ENCODE measurements at places on chromosomes 1 and 21.

DNA sequence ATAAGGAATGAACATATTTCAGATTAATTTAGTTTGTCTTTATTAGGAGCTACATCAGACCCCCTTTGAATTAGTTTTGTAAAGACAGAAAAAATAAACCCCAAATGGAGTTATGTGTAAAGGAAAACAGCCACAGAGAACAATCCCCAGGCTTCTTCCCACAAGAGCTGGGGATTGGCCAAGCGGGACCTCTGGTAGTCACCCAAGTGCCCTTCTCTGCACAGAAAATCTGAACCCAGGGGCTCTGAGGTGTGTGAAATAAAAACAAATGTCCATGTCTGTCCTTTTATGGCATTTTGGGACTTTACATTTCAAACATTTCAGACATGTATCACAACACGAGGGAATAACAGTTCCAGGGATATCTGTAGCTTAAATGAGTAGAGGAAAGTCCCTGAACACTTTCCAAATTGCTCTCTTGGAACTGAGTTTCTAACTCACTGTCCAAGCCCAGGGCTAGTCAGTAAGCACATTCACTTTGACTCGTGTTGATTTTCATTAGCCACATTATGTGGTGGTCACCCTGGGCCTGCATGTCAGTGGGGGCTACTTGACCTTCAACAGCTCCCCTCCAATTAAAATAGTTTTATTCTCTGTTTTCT, 22.5 kb downstream of the DPT start:
- no peak for DNase-seq

DNA sequence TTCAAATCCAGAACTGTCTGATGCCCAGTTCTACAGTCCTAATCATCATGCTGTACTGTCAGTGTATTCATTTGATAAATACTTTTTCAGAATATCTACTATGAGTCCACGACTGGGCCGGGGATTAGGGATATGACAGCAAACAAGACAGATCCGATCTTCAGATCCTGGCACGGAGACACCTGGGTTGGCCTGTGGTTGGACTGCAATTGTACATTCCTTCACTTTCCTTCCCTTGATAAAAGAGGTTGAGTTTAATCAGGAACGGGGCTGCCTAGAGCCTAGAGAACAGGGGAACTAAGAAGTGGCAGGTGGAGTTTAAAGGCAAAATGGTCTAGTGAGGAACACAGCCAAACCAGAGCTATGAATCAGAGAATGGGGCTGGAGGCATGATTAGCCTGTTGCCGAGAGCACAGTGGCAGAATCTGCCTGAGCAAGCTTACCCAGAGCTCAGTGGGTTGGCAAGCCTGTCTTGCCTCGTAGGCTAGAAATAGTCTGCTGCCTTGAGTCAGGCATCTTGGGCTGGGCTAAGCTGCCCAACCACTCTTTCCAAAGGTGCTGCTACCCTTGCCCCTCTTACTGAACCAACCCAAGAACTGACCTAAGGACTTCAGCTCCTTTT, 38.1 kb upstream of the PTCH2 start:
- DNase-seq: no peak

GRCh38 chr1:59433440-59433813, 136.5 kb downstream of the FGGY start:
- no peak for DNase-seq

GRCh38 chr21:35479529-35479928, 430.4 kb upstream of the RUNX1 start:
- no peak for DNase-seq

GRCh38 chr1:151693057-151693651, 23.4 kb downstream of the CELF3 start:
- no peak for DNase-seq

DNA sequence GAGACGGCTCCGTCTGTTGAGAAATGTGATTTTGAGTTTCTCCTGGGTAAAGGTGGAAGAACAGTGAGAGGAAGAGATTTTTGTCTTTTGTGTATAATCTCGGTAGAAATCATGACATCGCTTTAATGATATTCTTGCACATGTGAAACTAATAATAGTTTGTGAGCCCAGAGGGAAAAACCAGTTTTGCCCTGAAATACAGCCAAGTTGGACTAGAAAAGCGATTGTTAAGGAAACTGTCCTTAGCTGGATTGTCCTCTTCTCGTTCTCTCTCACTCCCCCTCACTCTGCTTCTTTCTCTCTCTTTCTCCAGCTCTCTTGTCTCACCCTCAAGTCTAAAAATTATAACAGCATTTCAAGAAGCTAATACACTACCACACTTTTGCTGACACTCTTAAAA, 17.1 kb downstream of the KCNJ6 start:
- DNase-seq: no peak

- DNase-seq: no peak
Measured at GRCh38 chr1:29812408-29813135, 576.2 kb downstream of the PTPRU start.

GRCh38 chr1:117719004-117719403, 113.2 kb downstream of the TENT5C start:
- no peak for DNase-seq

GRCh38 chr1:175717610-175718540, 25.5 kb downstream of the TNR start:
- DNase-seq: no peak

DNA sequence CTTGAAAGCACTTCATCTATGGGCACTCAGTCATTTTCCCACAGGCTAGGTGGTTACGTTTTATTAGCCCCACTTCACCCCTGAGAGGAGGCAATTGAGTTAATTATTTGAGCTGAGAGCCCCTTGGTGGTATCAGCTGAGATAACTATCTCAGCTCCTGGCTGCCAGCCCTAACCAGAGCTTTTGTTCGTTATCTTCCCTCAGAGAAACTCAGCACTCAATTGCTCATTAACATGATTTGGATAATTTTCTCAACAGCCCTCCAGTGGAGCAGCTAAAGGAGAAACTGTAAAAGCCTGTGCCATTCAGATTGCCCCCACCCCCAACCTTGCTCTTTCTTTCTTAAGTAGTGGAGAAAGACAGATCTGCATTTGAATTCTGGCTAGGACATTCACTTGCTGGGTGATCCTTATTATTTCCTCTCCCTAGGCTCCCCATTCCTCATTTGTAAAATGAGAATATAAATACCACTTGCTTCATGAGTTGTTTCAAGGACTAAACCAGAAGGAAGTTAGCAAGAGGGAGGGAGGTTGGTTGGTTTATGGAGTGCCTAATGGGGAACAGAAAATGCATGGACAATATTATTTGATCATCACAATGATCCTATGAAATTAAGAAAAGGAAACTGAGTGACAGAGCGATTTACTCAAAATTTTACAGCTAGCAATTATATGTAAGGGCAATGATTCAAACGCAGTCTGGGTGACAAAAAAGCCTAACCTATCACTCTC, 218.7 kb upstream of the FGGY start:
- DNase-seq: no peak

DNA sequence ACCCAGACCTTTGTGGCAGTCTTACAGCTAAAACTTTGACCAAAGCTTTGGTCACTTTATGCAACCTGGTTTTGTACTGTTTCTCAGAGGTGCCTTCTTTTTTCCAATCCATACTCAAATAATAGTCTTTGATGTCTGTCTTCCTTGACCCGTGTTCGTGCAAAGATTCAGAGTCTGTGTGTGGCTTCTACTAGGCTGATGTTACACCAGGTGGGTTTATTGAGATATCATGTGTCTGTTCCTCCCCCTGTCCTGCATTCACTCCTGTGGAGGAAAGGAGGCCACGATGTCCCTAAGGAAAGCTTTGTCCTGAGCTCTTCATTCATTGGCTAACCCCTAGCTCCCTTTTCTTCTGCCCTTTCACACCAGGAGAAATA, 15.0 kb upstream of the IKBKE start:
- DNase-seq: no peak

DNA sequence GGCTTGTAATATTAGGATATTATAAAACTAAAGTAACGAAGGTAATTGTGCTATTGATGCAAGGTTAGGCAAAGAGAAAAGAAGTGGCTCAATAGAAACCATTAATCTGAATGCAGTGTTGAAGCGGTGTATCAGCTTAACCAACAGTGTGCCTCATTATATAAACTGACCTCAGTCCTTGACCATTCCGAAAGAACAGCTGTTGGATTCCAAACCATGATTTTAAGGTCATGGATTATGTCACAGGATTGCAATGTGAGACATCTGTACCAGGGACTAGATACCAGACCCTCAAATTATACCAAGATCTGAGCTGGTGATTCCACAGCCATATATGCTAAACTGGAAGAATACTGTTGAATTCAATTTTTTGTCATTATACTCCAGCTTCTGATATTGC, 134.2 kb upstream of the HP1BP3 start:
- DNase-seq: no peak

- no peak for DNase-seq
Measured at GRCh38 chr1:157596384-157596783, 1.5 kb downstream of the FCRL4 start.

DNA sequence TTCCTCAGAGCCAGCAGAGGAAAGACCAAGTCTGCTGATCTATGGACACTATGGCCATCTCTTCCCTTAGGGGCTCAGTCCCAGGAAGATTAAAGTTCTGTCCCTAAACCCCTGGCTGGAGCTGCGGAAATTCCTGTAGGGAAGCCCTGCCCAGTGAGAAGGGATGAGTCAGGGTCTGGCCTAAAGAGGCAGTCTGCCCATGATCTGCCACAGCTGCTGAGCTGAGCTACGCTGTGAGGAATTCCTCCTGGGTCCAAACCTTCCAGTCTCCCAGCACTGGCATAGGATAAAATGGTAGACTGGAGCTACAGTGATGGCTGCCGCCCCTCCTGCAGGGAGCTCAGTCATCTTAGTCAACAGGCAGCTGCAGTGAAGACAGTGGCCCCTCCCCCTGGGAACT, 213.7 kb downstream of the BRINP2 start:
- DNase-seq: no peak

- DNase-seq: no peak
Measured at GRCh38 chr21:38661197-38661871, 144.4 kb upstream of the ETS2 start.

DNA sequence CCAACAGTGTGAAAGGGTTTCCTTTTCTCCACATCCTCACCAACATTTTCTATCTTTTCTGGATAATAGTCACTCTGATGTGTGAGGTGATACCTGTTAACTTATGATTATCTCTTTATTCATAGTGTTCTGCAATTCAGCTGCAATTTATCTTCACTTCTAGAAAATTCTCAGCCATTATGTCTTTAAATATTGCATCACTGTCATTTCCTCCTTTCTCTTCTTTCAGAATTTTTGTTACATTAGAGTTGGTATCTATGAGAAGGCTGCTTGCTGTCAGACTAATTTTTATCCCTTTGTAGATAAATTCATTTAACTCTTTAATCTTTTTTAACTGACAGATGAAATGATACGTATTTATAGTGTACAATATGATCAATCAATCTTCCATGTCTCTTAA, 30.5 kb upstream of the ATF3 start:
- DNase-seq: no peak

DNA sequence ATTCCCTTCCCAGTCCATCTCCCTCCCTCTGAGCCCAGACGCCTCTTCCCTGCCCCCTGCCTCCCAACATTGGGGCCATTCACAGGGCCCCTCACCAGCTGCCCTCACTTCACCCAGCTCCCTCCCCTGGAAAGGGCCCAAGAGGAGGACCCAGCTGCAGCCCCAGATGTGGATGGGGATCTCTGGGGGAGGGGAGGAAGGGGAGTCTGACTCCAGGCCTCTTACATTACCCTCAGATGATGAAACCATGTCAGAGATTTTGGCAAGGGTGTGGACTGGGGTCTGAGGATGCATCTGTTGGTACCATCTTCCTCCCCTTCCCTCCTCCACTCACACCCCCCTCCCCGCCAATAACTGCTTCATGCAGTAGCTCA, 1.1 kb upstream of the KIF21B start:
- DNase-seq: no peak

- no peak for DNase-seq
Measured at GRCh38 chr1:152980676-152981075, 3.2 kb upstream of the SPRR1A start.

- DNase-seq: no peak
Measured at GRCh38 chr1:91582431-91582921, 81.8 kb downstream of the CDC7 start.

GRCh38 chr1:185345913-185346720, 29.1 kb upstream of the IVNS1ABP start:
- no peak for DNase-seq

DNA sequence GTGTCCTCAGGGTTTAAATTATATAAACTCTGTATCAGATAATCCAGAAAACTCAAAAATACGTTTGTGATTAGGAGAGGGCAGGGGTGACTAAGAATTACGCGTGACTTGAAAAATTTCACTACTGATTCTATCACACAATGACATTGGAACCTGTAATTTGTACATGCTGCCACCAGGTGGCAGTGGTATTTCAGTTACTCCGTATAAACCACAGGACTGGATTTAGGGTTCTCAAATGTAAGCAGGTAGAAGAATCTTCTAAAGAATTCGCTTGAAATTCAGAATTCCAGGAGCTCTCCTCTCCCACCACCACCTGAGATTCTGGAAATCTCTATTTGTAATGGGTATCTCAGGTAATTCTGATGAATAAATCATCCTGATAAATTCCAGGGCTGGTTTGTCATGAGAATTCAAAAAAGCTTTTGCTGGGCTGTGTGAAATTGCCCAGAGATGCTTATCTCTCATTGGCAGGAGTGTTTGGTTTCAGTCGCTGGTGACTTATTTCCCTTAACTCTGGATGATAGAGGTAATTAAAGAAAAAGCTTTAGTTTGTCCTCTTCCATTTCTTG, 1.7 kb upstream of the KRTAP7-1 start:
- peak; percentile 14 for DNase-seq

DNA sequence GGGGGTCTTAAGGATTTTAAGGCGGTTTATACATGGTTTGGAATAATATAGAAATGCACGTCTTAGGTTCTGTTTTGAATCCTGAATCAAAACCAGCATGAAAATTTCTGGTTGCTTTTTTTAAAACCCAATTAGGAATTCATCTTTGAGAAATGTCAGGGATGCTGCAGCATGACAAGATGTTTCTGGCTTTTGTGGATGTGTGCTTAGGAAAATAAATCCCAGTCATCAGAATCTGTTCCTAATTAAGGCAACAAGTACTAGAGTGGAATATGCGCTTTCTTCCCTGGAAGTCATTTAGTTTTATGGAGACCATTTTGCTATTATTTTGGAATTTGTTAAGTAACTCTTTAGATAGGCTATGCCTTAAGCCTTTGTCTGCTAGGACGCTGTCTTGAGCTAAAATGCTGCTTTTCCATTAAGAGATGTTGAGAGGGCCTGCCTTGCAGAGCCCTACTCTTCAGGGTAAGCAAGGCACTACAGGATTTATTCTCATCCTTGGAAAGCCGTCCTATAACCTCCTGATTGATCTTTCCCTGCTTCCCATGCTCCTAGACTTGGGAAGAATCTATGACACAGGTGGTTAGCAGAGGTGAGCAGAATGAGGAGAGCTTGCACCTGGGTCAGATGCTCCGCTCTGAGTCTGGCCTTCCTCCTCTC, 332.8 kb downstream of the DISC1 start:
- DNase-seq: no peak

All from KG1 (cell line).